Left colon (tissue), 2 donors: ENCODE measurements at places on chromosomes 7 and 10.
A peak's percentile ranks its signal among the peaks of the same experiment; 100 is the strongest.

DNA sequence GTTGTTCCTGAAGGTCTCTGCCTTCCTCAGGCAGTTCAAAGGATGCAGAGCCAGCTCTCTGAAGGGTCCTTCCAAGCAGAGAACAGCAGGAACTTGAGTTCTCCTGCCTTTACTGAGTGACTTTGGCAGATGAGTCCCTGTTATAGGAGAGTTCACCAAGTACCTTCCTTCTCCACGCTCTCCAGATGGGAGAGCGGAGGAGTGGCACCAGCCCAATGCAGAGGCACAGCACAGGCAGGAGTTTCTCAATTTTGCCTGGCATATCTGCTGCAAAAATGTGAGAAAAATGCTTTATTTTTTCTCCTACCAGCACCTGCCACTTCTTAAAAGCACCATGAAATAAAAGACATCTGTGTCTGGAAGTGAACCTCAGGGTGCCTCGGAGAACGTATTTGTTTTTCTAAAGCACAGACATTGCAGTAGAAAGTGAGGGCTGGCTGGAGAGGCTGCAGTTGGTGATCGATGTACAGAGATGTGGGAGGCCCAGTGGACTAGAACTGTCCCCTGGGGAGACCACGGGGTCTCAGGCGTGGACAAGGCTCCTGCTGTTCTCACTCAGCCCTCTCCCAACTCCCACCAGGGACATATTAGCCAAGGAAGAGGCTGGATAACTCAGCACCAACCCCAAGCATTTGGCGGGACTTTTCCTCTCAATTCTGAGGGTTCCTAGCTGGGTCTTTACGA, 174.5 kb downstream of the WDR37 start:
- DNase-seq, result no peak

GRCh38 chr10:32538256-32538655, 92.3 kb downstream of the CCDC7 start:
- no peak for DNase-seq

DNA sequence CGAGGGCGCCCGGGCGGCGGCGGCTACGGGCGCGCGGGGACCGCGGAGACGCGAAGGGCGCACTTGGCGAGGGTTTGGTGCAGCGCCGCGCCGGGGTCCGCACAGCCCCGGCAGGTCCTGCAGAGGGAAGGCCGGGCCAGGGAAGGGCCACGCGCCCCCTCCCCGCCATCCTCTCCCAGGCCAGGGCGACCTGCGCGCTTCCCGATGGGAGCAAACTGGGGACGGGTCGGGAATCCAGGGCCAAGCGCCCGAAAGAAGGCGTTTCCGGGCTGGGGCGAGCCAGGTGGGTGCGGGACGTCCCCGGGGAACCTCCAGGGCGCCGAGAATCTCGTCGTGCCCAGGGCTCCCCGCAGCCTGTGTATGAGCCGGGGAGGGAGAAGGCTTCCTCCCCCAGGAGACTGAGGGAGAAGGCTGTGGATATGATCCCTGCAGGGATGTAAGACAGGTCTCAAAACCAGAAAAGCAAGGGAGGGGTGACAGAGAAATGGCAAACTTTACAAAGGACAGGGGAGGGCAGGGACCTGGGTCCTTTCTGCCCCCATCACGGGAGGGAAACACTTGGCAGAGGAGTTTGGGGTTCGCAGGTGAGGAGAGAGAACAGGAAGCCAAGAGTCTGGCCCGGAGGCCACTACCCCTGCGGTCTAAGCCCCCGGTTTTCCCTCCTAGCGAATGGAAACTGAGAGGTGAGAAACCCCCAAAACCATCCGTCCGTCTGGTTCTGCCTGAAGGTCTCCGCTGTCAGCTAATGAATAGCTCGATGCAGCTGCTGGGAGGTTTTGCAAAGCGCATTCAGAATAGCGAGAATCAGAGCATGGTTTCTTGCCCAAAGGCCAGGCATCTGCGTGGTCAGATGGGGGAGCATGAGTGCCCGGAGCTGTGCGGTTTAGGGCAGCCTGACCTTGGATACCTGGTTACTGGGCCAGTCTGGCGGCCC, 674 bp downstream of the AMZ1 start:
- DNase-seq, result no peak

- DNase-seq, result no peak
These were observed 86.9 kb downstream of the CXCL12 start for GRCh38 chr10:44297963-44298362.

- DNase-seq, result no peak
These were observed 332.4 kb downstream of the PTEN start for GRCh38 chr10:88195841-88196240.

DNA sequence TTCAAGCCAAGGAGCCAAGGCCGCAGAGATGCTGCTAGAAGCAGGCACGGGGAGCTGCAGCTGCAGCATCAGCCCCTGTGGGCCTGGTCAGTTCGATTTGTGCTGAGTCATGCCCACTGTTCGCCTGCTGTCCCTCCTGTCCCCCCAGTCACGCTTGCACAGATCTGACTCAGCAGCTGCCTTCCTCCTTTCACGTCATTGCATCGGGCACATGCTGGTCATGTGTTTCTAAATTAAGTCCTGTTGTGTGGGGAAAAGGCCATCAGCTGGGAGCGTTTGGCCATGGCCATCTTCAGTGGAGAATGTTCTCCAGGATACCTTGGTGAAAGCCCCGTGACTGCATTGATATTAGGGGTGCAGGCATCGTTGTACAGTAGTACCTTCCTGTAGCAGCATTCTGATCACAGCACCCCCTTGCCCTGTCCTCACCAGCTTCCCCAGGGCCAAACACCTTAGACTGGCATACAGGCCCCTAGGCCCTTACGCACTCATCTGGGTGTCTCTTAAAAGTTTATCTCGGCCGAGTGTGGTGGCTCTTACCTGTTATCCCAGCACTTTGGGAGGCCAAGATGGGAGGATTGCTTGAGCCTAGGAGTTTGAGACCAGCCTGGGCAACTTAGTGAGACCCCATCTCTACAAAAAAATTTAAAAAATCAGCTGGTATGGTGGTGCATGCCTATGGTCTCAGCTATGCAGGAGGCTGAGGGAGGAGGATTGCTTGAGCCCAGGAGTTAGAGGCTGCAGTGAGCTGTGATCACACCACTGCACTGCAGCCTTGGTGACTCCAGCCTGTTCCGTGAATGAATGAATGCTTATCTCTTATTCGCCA, 23.2 kb downstream of the POR start:
- no peak for DNase-seq

- peak; percentile 11 for DNase-seq
These were observed 23.5 kb downstream of the BLVRA start for GRCh38 chr7:43781726-43782607.

DNA sequence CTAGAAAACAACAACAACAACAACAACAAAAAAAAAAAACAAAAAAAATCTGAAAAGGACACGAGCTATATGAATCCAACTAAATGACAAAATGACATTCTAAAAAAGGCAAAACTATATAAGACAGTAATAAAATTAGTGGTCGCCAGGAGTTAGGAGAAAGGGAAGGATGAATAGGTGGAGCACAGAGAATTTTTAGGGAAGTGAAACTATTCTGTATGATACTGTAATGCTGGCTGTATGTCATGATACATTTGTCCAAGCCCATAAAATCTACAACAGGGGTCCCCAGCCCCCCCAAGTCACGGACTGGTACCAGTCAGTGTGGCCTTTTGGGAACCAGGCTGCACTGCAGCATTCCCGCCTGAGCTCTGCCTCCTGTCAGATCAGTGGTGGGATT, 2.8 kb upstream of the PUS7 start:
- no peak for DNase-seq

DNA sequence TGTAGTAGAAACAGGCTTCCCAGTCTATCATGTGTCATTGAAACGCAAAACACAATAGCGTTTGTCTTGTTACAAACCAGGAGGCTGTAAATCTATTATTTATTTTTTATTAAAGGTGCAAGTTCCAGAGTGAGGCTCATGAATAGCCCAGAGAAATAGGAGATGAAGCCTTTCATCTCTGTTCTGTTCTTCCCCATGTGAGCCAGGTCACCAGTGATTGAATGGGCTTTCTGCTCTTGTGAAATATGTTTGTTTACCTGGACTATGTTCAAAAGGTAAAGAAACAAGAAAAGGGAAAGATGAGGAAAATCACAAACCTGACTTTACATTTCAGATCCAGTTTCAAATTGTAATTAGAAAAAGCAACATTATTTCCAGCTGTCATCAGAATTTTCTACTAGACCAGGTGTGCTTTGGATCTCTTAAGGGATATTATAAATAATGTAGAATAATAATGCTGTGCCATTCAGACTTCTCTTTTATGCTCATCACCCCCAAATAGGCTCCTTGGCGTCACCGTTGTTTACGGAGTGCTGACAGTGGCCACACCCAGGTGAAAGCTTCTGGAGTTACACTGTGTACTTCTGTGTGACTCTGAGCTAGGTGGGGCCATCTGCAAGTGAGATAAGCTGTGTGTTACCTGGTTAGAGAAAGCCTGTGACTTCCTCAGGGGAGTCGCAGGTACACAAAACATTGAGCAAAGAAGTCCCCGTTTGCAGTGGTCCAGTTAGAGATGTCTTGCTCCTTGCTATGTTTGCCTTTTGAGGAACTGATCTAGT, 274.9 kb downstream of the SDK1 start:
- DNase-seq, result peak; percentile 57

DNA sequence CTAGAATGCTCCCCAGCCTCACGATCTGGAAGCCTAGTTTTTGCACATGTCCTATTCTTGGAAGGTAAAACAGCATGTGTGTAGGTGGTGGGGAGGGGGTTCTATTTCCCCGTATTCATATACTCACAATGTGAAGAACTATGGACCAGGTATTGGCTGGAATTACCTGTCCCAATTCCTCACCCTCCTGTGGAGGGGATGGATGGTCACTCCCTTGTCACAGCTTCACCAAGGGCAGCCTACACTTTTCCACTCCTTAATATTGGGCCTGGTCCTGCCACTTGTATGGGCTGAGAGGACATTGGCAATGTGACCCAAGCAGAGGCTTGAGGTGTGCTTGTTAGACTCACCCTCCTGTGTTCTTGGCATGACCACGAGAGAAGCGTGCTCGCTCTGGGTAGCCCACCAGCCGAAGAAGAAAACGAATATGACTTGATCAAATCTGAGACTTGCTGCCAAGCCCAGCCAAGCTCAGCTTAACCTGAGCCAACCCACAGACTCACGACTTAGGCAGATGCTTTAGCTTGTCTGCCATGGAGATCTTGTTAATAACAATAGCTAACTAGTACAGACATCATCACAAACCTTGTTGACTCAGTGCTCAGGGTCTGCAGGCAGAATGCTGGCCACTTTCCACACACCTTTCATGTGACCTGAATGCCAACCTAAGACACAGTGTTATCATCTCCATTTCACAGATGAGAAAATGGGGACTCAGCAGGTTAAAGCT, 17.2 kb downstream of the ZNF488 start:
- no peak for DNase-seq

DNA sequence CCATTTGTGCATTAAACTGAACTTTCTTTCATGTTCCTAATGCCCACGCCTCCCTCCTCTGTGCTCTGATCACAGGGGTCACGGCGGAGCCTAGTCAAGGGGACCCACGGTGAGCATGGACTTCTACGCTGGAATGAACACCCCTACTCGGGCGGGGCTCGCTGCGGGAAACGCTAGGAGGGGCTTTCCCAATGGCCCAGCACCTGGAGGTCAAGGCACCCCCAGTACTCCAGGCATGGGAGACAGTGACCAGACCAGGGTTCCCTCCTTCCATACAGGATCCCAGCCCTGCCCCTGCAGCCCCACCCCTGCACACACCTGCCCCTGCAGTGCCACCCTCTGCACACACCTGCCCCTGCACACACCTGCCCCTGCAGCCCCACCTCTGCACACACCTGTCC, 27.1 kb upstream of the NKX6-2 start:
- peak; percentile 14 for DNase-seq

GRCh38 chr10:65550761-65551160, 1375.1 kb upstream of the LRRTM3 start:
- DNase-seq, result no peak

DNA sequence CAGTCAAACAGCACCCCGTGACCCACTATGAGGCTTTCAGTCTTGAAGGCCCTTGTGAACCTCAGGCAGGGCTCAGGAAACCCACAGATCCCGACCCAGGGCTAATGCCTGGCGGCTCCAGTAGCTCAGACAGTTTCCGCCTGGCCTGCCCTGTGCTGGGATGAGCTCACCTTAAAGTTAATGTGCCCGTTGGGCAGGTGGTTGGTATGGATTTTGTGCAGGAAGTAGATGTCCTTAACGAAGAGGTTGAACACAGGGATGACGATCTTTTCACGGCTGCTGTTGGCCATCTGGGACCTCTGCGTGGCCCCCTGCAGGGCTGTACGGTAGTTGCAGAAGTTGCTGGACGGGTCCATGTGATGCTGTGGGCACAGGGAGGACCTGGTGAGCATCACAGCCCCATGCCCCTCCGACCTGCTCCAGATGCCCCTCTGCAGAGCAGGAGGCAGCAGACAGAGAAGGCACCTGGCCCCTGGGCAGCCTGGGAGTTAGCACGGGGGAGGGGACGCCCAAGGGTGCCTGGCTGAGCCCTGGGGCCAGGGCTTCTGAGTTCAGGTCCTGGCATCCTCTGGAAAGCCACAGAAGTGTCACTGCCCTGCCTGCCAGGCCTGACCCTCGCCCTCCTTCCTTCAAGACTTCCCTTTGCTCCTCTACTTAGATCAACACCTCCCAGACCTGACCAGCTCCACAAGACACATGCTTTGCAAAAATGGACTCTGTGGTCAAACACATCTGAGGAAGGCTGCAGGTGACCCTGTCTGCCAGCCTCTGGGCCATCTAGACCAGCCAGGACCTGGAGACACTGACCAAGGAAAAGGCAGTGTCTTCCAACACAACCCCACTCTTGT, 59.8 kb downstream of the CSGALNACT2 start:
- DNase-seq, result peak; percentile 18

GRCh38 chr10:56632537-56632936, 271.5 kb upstream of the ZWINT start:
- no peak for DNase-seq

DNA sequence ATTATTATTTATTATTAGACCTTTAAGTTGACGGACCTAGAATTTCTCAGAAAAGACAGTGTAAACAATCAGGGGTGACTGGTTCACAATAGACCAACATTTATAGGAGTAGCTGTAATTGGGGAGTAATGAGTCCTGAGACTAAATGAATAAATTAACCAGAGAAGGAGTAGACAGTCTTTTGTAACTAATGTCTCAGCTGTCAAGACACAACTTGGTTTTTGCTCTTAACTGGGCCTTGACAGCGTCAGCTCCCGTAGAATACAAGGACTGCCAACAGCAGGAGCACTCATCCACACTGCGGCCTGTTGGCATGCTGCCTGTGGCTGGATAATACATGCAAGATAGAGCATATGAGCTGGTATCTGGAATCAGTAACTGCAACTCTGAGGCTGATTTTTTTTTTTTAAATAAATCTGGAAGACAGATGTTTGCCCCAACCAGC, 123.9 kb downstream of the CACNA2D1 start:
- peak; percentile 24 for DNase-seq

DNA sequence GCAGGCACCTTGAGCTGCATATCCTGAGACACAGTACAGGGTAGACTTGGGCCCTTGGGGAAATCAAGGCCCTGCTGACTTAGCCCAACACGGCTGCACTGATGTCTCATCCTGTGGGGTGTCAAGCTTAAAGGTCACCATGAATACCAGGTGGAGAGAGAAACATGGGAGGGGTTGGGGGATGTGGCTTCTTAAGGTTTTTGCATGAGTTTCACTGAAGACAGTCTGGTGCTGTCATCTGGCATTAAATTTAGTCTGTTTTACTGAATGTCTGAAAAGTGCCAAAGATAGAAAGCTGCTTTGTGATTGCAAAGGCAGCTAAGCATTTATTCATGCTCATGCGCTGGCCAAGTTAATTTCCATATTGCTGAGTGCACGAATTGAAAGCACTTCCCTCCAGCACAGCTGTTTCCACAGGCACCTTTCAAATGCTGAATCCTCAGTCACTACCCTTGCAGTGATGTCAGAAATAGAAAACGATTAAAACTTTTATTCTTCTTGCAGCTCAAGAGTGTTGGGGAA, 102.1 kb downstream of the OSBPL3 start:
- DNase-seq, result no peak

GRCh38 chr7:96719164-96719563, 9.5 kb upstream of the SEM1 start:
- no peak for DNase-seq
